ENCODE measurements at places on chromosomes 4 and X.

GRCh38 chr4:151674804-151675391, 85.9 kb downstream of the GATB start:
- DNase-seq = no peak

GRCh38 chrX:108347800-108348199, 90.4 kb downstream of the COL4A6 start:
- no peak for DNase-seq

DNA sequence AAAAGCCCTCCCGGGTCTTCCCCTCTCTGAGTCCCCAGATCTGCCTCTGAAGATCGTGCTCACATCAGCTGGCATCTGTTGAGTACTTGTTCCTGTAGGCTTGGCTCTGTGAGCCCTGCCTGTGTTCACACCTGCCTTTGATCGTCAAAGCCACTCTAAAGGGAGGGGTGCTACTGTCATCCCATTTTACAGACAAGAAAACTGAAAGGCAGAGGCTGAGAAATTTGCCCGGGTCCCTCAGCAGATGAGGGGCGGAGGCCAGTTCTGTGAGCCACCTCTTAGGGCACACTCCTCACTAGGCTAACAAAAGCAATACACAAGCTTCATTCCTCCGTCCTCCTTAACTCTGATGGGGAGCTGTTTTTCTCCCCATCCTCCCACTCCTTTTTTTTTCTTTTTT, 655 bp downstream of the CYTL1 start:
- no peak for DNase-seq

DNA sequence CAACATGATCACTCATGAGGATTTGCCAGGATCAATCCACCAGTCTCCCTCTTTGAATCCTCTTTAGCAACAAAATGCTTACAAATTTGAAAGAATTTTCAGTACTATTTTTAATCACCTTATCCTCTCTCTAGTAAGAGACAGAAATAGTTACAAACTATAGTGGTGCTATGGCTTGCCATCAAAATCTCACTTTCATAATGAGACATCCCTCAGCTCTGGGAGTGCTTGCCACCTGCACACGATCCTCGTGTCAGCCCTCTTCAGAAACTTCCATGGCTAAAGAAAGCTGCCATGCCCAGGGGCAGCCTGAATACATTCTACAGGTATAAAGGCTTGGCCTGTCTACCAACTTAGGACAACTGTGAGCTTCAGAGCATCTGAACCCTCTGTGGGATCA, 5.1 kb upstream of the DHX15 start:
- DNase-seq = no peak

DNA sequence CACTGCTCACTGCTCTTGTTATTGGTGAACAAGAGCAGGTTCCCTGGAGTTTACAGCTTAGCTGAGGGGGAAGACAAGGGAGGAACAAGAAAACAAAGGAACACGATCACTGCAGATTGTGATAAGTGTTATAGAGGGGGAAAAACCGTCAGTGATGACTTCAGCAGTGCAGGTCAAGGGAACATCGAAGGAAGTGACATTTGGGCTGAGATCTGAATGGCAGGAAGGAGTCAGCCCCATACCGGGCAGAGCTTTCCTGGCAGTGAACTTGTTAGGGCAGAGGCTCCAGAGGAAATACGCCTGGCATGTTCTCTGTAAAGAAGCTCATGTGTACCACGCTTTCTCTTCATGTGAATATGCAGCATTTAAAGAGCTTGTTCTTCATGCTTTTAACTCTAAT, 78.1 kb downstream of the LDB2 start:
- DNase-seq = no peak

GRCh38 chr4:109877400-109877799, 29.5 kb downstream of the LRIT3 start:
- DNase-seq = no peak

GRCh38 chrX:3940000-3940610, 226.7 kb upstream of the PRKX start:
- no peak for DNase-seq

DNA sequence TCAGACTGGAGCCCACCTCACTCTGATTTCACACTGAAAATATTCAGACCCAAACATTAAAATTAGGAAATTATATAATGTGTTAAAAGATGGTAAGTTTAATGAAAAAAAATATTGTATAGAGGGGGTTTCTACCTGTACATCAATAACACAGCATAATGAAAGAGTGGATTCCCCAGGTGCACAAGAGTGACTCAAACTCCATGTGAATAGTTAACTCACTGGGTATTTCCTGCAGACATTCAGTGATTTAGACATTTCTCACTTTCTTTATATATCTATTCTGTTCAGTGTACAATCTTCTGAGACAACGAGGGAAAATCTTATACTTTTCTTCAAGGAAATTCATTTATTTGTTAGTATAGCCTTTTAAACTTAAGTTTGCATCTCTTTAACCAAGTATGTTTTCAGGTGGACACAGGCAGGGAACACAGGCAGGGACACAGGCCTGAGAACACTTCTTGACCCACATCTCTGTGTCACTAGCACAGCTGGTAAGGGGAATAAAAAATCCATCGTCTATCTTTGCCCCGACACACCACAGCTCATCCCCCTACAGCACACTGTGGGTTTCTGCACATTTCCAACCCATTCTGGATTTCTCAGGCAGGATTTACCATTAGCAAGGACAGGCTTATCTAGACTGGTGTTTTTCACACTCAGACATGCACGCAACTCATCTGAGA, 525.5 kb upstream of the BOD1L1 start:
- DNase-seq = no peak

- no peak for DNase-seq
These were observed 7.0 kb upstream of the ATP6AP2 start for GRCh38 chrX:40573763-40574162.

- DNase-seq = no peak
These were observed 3.0 kb downstream of the ZIC3 start for GRCh38 chrX:137568741-137569469.

- DNase-seq = no peak
These were observed 99.6 kb downstream of the FAM53A start for GRCh38 chr4:1584498-1584897.

DNA sequence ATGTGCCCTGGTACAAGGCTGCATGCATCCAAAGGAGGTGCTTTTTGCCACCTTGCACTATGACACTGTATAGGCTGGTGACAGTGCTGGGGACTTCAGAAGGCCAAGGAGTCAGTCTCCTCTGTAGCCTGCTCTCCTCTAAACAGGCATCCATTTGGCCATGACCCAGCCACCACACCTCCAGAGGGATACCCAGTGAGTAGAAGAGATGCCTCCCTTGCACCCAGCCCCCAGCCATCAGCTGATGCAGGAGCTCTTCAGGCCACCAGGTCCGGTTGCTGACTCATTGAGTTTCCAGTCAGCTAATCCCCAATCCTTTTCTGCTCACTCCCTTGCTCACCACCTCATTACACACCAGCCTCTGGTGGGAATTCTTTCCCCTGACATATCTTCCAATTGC, 99.8 kb downstream of the PJA1 start:
- no peak for DNase-seq

DNA sequence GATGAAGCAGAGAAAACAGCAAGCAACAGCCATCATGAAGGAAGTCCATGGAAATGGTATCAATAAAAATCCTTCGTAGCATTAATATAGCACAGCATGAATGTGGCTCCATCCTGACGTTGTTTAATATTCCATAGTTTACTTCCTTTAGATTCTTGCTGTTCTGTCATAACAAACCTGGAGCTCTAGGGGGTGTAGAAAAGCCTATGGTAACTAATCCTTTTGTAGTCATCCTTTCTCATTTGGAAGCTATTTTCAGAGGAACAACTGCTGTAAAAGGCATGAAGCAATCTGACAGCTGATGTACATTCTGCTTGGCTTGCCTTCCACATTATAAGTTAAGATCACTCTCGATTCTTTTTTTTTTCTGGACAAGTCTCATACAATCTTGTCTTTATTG, 914 bp downstream of the MYOZ2 start:
- DNase-seq = no peak

- DNase-seq = no peak
These were observed 1.4 kb downstream of the ADGRA3 start for GRCh38 chr4:22514481-22514880.

DNA sequence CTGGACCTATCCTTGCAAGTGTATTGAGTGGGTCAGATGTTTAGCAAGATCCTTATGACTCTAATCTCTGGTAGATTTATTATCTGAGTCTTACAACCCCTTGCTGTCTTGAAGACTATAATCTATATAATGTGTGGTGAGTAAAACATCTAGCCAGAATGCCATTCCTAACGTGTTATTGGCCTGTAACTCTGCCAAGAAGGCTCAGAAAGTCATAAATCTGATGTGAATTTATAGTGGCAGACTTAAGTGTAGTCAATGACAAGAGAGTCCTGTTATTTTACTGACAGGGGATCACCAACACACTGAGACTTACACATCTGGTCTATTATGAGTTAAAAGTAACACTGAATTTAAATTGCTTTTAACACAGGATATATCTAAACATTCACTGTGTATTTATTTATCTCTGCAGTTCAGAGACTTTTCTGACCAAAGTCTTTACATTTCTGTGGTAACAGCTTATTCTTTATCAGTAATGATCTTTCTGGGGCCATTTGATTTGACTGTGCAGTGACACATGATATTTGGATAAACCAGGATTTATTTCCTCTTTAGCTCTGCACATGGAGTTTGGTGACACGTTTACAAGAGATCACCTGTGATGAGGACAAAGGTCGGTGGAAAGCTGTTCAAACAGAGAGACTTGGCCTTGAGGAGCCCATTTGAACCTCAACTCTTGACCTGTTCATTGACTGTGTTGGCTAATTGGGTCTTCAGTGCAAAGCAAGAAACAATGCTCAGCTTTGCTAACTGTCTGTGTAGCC, 415.8 kb downstream of the STIM2 start:
- no peak for DNase-seq

- no peak for DNase-seq
These were observed 145.1 kb downstream of the COL4A5 start for GRCh38 chrX:108584617-108585211.

DNA sequence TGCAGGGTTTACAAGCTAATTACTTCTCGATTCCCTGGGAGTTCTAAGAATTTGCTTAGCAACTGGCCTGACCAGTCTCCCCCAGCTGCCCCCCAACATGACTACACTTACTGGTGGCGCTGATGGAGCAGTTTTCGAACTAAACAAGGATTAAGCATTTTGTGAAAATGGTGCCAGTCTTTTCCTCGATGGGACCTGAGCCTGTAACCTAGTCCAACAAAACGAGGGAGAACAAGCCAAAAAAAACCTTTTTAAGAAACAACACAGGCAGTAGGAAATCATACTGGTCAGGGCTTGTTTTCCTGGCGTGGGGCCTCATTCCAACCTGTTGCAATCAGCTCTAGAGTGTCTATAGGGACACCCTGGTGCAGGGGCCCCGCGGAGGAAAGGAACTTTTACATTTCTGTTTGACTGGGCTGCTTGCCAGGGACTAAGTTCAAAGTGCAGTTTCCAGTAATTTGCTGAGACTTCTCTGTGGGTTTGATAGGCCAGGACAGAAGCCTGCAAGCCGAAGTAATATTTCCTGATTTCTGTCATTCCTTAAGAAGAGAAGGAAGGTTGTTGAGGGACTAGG, 158.7 kb downstream of the SPRY1 start:
- no peak for DNase-seq

- no peak for DNase-seq
These were observed 7.4 kb downstream of the SUPT20HL2 start for GRCh38 chrX:24306440-24306839.

DNA sequence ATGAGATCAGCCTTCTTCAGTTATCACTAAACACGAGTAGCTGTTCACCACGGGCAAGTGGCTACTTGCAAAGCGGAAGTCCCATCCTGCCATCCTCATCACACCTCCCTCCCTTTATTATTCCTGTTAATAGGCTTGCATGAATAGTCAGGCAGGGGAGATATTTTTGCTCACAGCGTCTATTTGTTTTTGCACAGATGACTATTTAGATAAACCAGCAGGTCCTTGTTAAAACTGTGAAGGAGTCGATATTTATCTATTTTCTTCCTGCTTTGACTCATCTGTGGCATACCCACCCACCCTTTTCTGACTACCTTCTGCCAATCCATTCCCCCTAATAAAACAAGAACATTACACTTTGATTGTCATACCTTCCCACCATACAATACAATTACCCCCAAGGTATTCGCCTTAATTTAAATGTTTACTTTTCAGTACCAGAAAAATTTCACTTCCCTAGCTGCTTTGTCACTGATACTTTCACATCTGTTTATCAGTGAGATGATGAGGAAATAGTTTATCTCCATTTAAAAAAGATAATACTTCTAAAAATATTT, 96.6 kb upstream of the BANK1 start:
- no peak for DNase-seq

DNA sequence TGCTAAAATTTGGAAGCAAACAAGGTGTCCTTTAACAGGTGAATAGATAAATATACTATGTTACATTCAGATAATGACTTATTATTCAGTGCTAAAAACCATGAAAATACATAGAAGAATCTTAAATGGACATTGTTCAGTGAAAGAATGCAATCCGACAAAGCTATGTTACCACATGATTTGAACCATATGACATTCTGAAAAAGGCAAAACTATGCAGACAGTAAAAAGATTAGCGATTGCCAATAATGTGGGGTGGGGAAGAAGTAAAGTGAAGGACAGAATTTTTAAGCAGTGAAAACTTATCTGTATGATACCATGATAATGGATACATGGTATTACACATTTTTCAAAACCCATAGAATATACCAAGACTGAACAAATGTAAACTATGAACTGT, 926.9 kb downstream of the FAT4 start:
- DNase-seq = no peak

DNA sequence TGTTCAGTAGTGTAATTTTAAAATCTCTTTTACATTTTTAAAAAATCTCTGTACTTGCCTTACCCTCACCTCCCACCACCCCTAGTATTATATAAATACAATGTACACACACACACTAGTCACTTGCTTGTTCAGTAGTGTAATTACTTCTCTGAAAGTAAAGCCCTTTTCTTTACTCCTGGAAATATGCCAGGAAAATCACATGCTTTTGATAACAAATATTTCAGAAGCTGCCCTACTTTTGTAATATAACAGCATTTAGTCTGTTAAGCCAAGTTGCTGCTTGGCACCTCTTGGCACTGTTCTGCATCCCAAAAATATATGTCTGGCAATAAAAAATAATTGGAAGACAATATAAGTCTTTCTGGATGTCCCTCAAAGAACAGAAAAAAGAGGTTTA, 172.8 kb upstream of the APOOL start:
- no peak for DNase-seq

DNA sequence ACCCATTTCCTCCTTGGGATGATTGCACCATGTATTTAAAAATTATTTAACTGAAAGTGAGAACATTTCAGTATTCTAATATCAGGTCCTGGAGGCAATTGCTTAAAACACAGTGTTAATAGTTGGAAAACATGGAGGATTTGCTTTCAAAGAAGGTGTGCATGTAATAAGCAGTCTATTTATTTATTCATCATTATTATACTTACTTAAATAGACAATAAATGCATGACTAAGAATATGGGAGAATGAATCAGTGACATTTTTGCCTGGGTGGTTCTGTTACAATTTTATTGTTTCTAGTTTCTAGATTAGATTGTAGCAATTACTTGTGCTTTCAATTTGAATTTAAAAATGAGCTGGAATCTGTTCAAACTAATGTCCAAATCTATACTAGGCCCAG, 145.5 kb downstream of the AREG start:
- DNase-seq = no peak

GRCh38 chr4:112288455-112288854, 2.8 kb upstream of the TIFA start:
- DNase-seq = no peak
